ENCODE measurements at places on chromosomes 12 and 14.

DNA sequence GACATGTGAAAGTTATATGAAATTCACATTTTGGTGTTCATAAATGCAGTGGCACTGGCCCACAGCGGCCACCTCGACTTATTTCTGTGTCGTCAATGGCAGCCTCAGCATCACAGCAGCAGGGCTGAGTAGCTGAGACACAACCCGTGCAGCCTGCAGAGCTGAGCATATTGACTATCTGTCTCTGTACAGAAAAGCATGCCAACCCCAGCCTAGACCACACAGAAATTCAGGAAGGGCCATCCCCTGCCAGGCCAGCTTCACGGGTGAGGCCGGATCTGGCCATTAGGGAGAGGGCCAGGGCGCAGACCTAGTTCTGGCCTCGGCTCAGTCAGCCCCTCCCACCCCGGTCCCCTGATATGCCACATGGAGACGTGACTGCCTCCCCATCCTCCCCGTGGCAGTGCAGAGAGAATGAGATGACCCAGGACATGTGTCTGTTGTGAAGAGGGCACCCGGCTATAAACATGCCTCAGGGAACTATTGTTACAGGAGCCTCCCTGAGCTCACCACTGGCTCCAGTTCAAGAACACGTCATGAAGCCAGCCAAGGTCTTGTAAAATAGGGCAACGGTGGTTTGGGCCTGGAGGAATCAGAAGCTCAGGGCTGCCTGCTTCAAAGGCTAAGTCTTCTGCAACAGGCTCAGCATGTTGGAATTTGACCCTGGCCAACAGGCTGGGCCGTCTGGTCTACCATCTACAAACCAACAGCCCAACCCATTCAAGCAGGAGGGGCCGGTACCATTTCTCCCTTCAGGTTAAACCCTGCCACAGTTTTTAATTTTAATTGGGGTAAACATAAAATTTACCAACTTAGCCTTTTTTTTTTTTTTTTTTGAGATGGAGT, 25.5 kb downstream of the SCARB1 start:
- DNase-seq: no peak

DNA sequence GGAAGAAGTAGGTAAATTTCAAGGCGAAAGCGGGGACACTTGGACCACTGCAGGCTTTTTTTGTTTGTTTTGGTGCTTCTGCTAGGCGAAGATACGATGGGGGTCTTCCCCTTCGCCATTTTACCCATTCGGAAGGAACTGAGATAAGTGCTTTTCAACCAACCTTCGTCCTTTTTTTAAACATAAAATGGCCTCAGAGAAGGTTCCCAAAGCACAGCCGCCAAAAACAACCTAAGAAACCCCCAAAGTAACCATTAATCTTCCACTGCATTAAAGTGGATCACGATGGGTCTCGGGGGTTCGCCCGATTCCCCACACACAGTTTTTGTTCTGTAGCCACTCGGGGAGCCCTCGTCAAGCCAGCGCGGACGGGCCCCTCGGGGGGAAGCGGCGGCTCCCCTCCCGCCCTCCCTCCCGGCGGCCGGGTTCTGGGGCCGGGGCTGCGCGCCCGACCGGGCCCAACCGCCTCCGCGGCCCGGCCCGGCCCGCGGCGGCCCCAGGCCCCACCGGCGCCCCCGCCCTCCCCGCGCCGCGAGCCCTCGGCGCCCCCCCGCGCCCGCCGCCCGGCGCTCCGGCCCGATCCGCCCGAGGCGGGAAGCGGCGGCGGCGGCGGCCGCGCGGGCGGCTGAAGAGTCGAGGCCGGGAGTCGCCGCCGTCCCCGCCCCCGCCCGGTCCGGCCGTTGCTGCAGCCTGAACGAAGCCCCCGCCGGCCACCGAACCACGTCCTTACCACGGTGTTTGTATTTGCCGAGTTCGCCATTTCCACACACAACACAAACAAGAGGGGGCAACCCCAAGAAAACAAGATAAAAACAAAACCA, 790 bp downstream of the GTF2A1 start:
- DNase-seq: no peak

GRCh38 chr14:77003960-77004710, 24.4 kb downstream of the IRF2BPL start:
- DNase-seq: no peak

- no peak for DNase-seq
Measured at GRCh38 chr12:4157122-4157521, 116.4 kb upstream of the CCND2 start.

- DNase-seq: no peak
Measured at GRCh38 chr12:8658346-8658745, 4.3 kb downstream of the MFAP5 start.

- DNase-seq: no peak
Measured at GRCh38 chr12:34406996-34407300, 384.7 kb downstream of the ALG10 start.

- DNase-seq: no peak
Measured at GRCh38 chr12:27319409-27319808, 13.2 kb upstream of the BMAL2 start.

DNA sequence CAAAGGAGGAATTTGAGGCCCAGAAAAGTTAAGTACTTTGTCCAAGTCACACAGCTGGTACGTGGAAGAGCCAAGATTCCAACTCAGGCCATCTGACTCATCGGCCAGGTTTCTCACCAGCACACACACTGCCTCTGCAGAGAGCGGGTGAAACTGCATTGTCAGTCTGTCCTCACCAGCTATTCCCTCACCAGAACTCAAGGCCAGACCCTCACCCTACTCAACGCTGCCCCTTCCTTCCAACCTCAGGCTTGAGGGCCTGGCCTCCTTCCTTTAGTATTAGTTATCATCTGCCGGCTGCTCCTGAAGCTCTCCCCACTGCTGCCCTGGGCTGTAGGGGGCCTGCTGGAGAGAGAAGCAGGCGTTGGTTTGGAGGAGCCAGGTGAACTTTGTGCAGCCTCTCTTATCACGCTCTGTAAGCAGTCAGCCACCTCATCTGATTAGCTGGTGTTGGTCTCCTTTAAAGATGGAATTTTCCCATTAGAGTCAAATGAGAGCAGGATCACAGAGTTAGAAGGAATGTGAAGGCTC, 16.6 kb upstream of the PLEK2 start:
- no peak for DNase-seq

- DNase-seq: no peak
Measured at GRCh38 chr14:92719890-92720323, 28.5 kb downstream of the LGMN start.

DNA sequence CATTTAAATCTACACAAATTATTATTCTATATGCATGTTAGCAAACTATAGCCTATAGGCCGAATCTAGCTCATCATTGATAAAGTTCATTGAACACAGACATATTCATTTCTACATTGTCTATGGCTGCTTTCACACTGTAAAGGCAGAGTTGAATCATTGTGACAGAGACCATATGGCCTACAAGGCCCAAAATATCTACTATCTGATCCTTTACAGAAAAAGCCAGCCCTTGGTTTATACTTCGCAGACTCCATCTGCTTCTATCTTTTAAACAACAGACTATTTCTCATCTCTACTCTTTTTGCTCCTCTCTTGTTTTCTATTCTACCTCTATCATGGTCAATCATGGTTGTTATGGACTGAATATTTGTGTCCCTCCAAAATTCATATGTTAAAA, 190.7 kb downstream of the EXOC5 start:
- no peak for DNase-seq

DNA sequence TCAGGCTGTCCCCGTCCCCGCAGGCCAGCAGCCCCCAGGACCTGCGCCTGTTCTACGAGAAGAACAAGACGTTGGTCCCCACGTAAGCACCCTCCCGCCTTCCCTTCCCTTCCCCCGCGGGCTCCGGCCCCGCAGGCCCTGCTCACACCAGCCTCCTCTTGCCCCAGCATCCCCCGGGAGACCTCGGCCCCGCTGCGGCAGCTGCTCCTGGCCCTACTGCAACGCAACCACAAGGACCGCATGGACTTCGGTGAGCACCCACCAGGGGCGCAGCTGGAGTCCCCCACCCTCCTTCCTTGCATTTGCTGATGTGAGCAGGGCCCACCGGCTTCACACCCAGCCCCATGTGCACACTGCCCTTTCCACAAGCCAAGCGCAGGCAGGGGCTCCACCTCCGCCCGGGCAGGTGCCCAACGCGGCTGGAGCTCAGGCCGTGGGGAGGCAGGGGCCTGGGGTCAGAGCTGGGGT, 15.4 kb downstream of the ULK1 start:
- DNase-seq: no peak

DNA sequence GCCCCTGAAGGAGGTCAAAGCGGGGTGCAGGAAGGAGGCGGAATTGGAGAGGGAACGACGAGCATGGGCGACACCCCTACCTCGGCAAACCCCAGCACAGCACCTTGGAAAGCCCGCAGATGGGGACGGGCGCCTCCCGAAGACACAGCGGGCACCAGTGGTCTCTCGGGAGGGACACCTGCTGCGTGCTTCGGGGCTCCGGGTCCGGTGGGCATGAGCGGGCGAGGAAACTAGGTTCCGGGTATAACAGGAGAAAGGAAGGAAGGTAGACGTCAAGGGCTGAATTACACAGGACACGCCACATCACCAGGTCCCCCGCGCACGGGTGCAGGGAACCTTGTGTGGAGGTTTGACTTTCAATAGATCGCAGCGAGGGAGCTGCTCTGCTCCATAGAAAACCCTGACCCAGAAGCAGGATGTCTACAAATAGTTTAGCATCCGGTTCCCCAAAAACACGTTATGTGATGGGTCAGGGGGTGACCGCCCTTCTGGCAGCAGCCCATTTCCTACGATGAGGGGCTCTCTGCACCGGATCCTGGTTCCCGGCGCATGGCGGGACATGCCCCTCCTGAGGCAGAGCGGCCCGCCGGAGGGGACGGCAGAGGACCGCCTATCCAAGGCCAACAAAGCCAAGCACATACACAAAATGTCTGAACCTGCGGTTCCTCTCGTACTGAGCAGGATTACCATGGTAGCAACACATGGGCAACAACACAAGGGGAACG, 196.9 kb downstream of the ALG10 start:
- DNase-seq: no peak

- no peak for DNase-seq
Measured at GRCh38 chr12:25824734-25825133, 133.7 kb upstream of the RASSF8 start.

DNA sequence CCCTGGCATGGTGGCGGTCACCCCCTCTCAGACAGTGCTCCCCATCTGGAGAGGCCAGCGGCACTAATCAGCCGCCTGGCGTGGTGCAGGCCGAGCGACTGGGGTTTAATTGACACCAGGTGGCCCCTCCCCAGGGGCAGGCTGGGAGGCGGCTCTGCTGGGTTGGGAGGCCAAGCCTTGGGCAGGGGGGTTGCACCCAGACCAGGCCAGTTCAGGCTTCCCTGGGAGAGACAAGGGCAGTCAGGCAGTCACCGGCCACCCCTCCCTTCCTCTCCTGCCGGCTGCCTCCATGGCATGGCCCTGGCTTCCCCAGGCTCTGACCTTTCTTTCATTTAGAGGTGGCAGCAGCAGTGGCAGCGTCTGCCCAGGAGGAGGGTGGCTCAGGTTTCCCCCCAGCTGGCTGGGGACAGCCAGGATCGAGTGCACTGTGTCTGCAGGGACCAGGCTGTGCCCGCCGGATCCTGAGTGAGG, 78.1 kb upstream of the NOS1 start:
- DNase-seq: no peak

GRCh38 chr12:57129321-57129842, 1.1 kb downstream of the LRP1 start:
- DNase-seq: no peak

DNA sequence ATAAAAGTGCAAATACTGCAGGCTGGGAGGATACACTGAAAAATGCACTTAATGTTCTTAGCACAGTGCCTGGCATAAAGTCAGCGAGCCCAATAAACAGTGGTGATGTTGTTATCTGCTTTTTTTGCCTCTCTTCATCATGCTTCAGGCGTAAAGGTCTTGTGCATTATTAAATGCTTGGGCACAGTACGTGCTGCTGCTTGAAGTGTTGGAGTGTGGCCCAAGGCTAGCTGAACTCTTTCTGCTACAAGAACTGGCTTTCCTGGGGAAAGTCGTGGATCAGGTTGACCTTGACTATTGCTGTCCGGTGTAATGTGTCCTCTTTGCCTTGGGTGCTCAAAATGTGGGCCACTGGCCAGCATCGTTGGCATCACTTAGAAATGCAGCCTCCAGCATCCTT, 43.0 kb downstream of the SMOC1 start:
- no peak for DNase-seq

DNA sequence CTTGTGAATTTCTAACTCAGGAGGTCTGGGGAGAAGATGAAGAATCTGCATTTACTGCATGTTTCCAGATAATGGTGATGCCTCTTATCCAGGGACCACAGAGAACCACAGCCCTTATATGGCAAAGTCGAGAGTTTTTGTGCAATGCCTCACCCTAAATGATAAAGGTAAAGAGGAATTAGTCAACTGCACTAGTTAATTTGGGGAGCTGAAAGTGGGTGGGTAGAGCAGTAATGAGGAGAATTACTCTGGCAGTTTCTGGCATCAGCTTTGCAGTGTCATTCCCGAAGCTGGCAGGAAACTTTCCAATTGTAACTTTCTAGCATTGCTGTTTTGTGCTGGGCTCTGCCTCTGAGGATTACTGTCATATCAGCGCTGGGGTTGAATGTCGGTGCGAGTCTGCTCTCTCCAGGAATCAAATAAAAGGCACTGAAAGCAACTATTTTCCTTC, 10.3 kb downstream of the EGLN3 start:
- no peak for DNase-seq

GRCh38 chr14:65179918-65180724, 77.8 kb upstream of the MAX start:
- no peak for DNase-seq

- no peak for DNase-seq
Measured at GRCh38 chr12:55280991-55281390, 15.4 kb downstream of the OR6C6 start.

- DNase-seq: no peak
Measured at GRCh38 chr12:101859664-101860607, 17.4 kb upstream of the DRAM1 start.

DNA sequence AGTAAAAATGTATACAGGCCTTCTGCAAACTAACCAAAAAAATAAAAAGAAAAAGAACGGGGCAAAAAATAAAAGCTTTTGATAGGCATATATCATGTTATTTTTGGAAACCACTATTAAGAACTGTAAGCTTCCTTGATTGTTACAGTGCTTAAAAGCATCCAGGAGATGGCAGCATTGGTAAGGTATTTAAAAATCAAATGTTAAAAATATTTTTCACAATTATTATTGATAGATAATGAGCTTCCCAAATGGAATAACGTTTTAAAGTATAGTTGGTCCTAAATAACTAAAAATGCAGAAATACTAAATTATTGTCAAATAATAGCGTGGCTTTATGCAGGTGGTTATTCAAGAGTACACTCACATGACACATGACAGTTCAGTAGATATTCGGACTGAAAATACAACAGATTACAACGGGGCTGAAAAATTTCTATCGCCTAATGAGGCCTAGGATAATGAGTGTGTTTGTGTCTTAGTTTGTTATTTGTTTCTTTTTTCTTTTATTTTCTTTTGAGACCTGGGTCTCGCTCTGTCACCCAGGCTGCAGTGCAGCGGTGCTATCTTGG, 127.2 kb upstream of the ATF7IP start:
- peak; percentile 7 for DNase-seq

- DNase-seq: no peak
Measured at GRCh38 chr14:50926851-50927386, 17.4 kb downstream of the PYGL start.

GRCh38 chr14:22188318-22188717, 400.7 kb downstream of the DAD1 start:
- DNase-seq: no peak

GRCh38 chr12:96323906-96324305, 76.3 kb downstream of the CDK17 start:
- no peak for DNase-seq

Data from NCI-H2081 treated with DMSO at 0.1 percent for 48 hours (cell line).